ENCODE measurements at places on chromosomes 16 and 17. TPM values are rescaled to one million over a fixed set of nuclear protein-coding genes. Genes with fewer than 3 reads are reported as not detected.

DNA sequence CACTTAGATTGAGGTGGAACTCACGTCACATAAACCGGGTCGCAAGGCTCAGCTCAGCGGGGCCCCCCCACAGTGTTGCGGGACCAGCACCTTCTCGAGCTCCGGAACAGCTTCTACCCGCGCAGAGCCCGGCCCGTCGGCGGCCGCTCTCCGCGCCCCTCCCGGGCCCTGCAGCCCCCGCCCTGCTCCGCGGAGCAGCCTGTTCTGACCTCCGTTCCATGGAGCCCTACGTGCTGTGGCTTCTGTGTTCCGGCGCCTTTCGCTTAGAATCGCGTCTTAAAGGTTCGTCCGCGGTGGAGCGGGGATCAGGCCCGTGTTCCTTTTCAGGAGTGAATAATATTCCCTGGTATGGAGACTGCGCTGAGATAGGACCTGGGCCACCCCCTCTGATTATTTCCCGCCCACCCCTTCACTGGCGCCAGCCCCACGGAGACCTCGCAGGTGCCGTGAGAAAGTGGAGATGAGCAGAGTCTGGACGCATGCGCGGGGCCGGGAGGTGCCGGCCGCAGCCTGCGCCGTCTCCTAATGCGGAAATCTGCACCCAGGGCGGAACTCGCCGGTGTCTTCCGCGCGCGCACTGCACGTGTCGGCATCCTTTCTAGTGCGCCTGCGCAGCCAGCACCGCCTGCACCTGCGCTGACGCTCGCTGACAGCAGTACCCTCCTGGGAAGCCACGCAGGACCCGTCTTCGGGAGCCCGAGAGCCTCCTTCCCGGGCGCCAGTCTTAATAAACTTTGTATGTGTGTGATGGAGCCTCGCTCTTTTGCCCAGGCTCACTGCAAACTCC lies 30.9 kb downstream of the ZNF778 start:
- no peak for DNase-seq

- DNase-seq = no peak
Observed at GRCh38 chr17:3692346-3692745, 3.6 kb downstream of the P2RX5 start.

GRCh38 chr16:13189250-13189649 lies 287.9 kb downstream of the SHISA9 start:
- DNase-seq = no peak

- peak; percentile 82 for DNase-seq
Observed at GRCh38 chr17:67800495-67800928, 24.8 kb upstream of the BPTF start.

GRCh38 chr17:78200451-78200850 lies 13.3 kb downstream of the AFMID start:
- DNase-seq = no peak

DNA sequence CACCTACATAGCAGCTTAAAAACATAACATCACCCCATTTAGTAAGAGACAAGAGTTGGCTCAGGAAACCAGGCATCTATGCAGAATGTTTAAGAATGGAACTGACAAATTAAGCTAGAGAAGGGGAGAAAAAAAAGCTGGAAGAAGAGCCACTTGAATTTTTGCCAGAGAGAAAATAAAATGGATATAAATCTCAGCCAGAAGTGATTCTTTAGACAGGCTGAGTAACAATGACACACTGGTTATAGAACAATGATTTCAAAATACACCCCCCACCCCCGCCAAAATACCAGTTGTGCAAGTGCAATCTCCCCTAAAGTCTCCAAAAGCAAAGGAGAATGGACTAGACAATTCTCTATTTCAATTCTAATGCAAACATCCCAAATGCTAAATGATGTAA lies 22.4 kb downstream of the LSM12 start:
- no peak for DNase-seq

- no peak for DNase-seq
Observed at GRCh38 chr17:72099919-72100318, 20.9 kb upstream of the SOX9 start.

GRCh38 chr17:80070375-80071115 lies 30.8 kb upstream of the GAA start:
- DNase-seq = no peak

- DNase-seq = no peak
Observed at GRCh38 chr16:9612267-9612666, 520.8 kb downstream of the HAPSTR1 start.

DNA sequence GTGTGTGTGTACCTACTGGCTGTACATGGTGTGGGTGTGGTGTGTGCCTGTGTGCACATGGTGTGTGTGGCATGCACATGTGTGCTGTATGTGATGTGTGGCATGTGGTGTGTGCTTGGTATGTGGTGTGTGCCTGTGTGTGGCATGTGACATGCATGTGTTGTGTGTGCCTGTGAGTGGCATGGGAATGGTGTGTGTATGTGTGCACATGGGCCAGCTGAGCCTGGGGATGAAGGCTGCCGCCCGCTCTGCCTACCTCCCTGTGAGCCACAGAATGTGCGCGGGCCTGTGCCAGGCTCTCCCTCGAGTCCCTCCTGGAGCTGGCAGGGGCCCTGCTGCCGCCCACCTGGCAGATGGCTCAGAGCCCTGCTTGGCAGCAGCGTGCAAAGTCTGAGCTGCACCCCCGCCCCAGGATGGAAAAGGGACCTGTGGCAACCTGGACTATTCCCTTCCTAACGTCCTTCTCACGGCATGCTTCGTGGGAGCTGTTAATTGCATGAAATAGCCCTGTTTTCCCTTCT lies 9.3 kb downstream of the PRSS27 start:
- no peak for DNase-seq

GRCh38 chr17:75142236-75142971 lies 10.9 kb upstream of the NT5C start:
- no peak for DNase-seq

GRCh38 chr17:19590912-19591551 lies 57.4 kb downstream of the SLC47A1 start:
- no peak for DNase-seq

GRCh38 chr17:32558326-32558955 lies 71.6 kb downstream of the CDK5R1 start:
- no peak for DNase-seq

- DNase-seq = no peak
Observed at GRCh38 chr17:76125391-76125675, 15.7 kb downstream of the FOXJ1 start.

DNA sequence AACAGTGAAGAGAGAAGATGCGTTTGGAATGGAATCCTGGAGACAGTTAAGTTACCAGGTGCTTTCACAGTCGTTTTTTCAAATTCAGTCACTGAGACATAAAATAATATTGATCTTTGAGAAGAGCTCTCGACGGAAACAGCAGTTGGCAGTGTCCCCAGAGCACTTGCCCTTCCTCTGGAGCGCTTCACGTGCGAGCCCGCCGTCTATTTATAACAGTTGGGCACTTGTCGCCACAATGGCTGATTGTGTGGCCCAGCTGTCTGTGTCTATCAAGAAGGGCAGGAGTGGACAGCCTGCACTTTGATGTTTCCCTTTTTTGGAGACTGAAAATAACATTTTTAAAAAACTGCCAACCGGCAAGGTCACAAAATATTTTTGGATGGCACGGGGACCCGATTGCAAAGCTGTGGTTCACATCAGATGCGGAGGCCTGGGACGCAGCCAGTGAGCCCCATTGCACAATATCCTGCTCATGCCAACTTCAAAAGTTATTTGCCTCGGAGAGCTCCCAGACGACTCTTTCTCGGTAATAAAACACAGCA lies 62.9 kb downstream of the ADCY9 start:
- no peak for DNase-seq

The KRTAP4-1 gene
- not detected for total RNA-seq

DNA sequence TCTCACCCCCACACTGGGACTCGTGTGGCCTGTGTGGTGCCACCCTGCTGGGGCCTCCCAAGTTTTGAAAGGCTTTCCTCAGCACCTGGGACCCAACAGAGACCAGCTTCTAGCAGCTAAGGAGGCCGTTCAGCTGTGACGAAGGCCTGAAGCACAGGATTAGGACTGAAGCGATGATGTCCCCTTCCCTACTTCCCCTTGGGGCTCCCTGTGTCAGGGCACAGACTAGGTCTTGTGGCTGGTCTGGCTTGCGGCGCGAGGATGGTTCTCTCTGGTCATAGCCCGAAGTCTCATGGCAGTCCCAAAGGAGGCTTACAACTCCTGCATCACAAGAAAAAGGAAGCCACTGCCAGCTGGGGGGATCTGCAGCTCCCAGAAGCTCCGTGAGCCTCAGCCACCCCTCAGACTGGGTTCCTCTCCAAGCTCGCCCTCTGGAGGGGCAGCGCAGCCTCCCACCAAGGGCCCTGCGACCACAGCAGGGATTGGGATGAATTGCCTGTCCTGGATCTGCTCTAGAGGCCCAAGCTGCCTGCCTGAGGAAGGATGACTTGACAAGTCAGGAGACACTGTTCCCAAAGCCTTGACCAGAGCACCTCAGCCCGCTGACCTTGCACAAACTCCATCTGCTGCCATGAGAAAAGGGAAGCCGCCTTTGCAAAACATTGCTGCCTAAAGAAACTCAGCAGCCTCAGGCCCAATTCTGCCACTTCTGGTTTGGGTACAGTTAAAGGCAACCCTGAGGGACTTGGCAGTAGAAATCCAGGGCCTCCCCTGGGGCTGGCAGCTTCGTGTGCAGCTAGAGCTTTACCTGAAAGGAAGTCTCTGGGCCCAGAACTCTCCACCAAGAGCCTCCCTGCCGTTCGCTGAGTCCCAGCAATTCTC lies 27.4 kb downstream of the STH start:
- no peak for DNase-seq

DNA sequence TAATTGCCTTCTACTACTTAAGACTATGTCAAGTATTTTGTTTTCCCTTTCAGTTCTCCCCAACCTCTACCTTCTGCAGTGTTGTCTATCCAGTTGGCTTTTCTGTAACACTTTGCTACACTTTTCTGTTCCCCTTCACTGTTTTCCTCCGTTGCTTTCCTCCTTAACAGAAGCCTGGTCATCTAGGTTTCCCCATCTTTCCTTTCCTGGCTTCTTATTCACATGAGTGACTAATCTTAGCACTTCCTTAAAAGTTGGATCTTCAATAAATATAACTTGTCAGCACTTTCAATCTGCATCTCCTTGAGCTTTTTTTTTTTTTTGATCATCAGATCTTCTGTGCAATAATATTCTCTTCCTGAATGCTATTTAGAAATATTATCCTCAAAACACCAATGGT lies 2.8 kb upstream of the SLFN11 start:
- DNase-seq = no peak

DNA sequence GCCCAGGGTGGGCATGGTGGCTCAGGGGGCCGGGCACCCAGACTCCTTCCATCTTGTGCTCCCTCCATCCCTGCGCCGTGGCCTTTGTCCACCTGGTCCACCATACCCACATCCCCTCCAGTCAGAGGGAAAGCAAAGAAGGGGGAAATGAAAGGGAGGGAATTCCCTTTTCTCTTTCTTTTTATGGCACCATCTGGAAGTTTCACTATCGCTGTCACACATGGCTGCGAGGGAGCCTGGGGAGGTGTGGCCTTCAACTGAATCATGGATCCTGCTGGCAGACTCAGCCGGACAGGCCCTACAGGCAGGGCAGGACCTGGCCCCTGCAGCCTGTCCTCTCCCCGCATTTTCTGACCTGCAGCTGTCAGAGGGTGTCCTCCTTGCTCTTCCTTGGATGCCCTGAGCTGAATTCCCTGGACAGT lies 6.2 kb downstream of the SLC12A3 start:
- DNase-seq = no peak

GRCh38 chr16:56469748-56470147 lies 18.4 kb downstream of the OGFOD1 start:
- no peak for DNase-seq

- DNase-seq = no peak
Observed at GRCh38 chr17:69175625-69176456, 34.1 kb upstream of the ABCA6 start.

The TUBB3 gene
- total RNA-seq = 95.7 TPM

DNA sequence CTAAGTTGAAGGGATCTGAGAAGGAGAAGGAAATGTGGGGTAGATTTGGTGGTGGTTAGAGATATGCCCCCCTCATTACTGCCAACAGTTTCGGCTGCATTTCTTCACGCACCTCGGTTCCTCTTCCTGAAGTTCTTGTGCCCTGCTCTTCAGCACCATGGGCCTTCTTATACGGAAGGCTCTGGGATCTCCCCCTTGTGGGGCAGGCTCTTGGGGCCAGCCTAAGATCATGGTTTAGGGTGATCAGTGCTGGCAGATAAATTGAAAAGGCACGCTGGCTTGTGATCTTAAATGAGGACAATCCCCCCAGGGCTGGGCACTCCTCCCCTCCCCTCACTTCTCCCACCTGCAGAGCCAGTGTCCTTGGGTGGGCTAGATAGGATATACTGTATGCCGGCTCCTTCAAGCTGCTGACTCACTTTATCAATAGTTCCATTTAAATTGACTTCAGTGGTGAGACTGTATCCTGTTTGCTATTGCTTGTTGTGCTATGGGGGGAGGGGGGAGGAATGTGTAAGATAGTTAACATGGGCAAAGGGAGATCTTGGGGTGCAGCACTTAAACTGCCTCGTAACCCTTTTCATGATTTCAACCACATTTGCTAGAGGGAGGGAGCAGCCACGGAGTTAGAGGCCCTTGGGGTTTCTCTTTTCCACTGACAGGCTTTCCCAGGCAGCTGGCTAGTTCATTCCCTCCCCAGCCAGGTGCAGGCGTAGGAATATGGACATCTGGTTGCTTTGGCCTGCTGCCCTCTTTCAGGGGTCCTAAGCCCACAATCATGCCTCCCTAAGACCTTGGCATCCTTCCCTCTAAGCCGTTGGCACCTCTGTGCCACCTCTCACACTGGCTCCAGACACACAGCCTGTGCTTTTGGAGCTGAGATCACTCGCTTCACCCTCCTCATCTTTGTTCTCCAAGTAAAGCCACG lies 28.3 kb downstream of the STH start:
- DNase-seq = no peak

The SRCIN1 gene
- 0.59 TPM for total RNA-seq

- DNase-seq = peak; percentile 94
Observed at GRCh38 chr17:75940727-75941441, at the start of gene FBF1. FBF1 (minus strand) TSS chr17:75941042; CDS start chr17:75938149, 2,893 bp downstream.

DNA sequence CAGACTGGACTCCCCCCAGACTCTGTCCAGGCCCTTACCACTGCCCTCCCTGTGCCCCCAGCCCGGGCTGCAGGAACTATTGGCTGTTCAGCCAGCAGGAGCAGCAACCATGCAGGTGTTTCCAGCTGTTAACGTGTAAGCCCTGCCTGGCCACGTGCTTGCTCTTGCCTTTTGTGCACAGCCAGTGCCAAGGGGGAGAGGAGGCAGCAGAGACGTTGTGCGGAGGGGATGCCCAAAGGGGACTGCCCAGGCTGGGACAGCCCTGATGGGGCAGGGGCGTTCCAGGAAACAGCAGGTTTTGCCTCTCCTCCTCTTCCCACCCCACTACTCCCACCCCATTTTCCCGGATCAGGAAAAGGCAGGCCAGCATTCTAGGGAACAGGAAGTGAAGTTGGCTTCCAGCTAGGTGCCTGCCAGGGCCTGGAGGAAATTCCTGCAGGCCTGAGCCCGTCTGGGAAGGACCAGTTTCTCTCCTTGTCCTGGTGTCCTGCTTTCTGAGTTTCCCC lies 16.7 kb upstream of the LASP1NB start:
- peak; percentile 57 for DNase-seq
